8988T (cell line): ENCODE measurements at places on chromosomes 5 and 9.

DNA sequence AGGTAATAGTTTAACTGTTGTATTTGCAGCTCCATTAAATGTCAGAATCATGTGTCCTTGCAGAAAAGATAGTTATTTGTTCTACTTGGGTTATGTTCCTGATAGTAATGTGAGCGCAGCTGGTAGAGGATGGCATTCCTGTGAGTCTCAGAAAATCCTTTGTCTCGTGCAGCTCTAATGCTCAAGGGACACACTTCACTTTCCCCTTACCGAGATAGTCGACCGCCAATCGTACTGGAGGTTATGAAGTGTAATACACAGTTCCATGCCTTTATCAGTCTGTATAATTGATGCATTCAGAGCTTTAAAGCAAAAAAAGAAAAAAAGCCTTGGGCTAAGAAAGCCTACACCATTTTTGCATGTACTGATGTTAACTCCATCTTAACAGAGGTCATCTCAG is 60.2 kb upstream of the SRP19 start:
- no peak for DNase-seq

DNA sequence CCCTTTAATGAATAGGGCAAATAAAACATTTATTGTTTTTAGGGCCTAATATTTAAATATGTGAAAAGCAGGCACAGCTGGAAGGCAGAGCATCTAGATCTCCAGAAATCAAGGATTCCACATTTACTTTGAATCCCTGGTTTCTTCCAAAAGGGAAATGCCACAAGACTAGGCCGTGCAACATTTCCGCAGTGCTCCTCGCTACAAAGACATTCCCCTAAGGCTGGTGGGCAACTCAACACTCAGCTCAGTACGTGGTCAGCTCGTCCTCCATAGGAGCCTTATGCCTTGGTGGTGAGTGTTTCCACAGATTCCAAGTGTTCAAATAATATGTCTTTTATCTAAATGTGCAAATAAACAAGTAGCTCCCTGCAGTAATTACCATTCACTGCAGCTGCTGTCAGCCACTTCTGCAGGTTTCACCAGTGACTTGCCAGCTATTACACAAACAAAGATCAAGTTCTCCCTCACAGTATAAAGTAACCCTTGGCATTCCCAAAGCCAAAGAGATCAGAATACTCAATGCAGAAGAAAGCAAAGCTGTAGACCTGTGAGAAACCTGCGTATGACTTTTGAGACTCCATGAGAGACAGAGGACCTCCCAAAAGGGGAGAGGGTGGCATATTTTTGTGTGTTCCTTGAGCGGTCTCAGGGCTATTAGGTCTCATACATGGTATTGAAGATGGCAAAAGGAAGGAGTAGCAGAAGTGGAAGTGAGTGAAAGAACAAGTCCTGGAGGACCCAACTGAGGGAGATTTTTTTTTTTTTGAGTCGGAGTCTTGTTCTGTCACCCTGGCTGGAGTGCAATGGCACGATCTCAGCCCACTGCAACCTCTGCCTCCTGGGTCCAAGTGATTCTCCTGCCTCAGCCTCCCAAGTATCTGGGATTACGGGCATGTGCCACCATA is 38.0 kb upstream of the TENT2 start:
- no peak for DNase-seq

GRCh38 chr9:108077556-108077955 is 588.0 kb upstream of the KLF4 start:
- no peak for DNase-seq

DNA sequence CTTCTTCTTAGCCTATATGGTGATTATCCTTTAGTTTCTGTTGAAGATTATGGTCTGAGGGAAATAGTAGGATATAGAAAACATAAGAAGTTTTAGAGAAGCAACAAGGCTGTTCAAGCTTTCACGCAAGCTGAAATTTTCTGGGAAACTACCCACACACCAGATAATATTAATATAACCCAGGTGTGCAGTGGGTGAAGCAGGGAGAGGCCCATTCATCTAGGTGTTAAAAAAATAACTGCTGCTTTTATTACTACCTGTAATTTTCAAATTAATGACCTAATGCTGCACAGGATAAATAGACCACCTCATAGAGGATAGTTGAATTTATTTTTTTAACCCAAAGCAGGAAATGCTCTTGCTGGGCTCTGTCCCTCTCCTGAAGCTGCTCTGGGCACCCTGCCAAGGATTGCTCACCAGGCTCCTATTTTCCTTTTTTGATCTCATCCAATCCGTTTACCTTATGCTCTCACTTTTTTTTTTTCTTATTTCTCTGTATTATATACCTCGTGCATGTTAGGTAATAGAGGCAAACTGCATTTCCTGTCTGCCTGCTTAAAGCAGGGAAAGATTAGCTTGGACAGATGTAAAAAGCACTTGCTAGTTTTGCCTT is 124.3 kb upstream of the SLC12A2 start:
- no peak for DNase-seq

DNA sequence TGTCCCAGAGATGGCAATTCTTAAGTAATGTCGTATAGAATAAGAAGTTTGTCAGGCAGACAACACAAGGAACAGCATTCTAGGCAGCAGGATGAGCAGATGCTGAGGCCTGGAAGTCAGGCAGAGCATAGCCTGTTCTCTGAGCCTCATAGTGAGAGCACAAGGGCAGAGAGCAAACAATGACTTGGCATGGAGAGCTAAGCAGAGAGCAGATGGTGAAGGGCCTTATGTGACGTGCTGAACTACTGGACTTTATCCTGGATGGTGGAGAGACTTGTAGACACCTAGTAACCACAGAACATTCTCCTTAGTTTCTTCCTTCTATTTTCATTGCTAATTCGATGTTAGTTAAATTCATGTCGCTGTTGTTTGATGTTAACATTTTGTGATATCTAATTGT is 60.1 kb downstream of the KCTD16 start:
- DNase-seq, result no peak

GRCh38 chr5:168086746-168087145 is 204.7 kb upstream of the WWC1 start:
- no peak for DNase-seq

- no peak for DNase-seq
These were observed 29.4 kb upstream of the TNIP1 start for GRCh38 chr5:151110122-151110681.

- no peak for DNase-seq
These were observed 95.1 kb upstream of the FCN2 start for GRCh38 chr9:134785325-134786108.

DNA sequence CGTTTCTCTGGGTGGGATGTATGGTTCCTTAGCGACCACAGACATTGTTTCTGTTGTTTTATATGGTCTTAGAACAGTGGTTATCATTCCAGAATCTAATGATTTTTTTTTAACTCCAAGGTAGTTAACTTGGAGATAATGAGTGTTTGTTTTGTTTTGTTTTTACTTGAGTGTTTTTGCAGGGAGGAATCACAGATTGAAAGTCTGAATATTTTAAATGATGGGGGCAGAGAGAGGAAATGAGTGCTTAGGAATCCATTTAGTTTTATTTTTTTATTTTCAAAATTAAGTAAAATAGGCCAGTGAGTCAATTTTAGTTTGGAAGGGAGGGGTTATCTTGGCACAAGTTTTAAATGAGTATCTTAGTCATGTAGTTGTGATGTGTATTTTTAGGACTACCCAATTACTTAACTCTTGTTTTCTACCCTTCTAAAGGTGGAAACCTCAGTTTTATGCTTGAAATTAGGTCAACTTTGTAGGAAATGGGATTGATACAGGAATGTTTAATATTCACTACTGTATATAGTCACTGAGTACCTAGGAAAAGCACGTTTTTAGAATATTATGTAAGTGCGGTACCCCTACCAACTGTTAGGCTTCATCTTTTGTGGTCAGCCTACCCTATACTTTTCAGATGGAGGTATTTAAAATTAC is 2.0 kb downstream of the UBE2R2 start:
- DNase-seq, result no peak

- DNase-seq, result no peak
These were observed 50.2 kb upstream of the ACTBL2 start for GRCh38 chr5:57532513-57533497.
